Body of pancreas (tissue), 4 donors: ENCODE measurements at places on chromosomes 5 and 9.

- no peak for DNase-seq
These were observed 137.1 kb upstream of the TMEM161B start for GRCh38 chr5:88405783-88406182.

DNA sequence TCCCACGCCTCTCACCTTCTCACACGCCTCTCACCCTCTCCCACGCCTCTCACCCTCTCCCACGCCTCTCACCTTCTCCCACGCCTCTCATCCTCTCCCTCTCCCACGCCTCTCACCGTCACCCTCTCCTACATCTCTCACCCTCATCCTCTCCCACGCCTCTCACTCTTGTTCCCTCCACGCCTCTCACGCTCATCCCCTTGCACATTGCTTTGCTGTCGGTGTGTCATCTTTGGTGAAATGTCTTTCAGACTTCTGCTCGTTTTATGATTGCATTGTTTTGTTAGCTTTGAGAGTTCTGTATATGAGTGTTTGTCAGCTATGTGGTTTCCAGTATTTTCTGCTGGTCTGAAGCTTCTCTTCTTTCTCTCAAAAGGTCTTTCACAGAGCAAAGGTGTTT lies 102.7 kb downstream of the EHMT1 start:
- DNase-seq = no peak

GRCh38 chr5:173378727-173379126 lies 50.5 kb upstream of the STC2 start:
- no peak for DNase-seq

DNA sequence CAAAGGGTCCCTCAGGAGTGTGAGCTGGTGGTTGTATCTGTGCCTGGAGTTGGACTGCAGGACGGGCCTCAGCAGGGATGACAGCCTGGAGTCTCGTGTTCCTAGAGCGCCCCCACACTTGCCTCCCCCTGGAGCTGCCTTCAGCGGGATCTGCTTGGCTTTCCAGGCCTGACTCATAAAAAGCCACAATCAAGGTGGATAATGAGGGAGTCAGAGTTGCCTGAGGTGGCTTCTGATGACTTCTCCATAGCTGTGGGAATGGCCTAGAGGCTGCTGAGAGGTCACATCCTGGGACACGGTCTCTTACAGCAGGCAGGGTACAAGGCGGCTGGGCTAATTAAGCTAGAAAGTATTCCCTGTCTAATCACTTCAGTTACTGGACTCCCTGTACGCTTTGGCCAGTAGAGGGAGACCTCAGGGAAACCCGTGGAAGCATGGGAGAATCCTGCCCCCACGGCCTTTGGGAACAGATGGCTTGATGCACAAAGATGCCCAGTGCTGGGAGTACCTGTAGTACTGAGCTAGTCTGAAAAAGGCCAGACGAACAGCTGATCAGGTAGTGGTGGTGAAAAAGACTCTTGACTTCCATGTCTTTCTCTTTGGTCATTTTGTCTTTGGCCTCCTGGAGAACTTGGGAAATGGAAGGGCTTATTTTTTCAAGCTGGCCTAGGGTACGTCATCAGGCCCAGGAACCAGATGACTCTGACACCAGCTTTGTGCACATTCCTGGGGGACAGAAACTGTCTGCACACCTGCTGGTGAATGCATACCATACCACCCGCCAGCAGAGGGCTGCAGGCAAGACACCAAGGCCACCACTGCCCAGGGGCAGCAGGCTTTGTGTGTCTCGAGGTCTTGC lies 16.1 kb upstream of the FRRS1L start:
- DNase-seq = peak; percentile 79

- DNase-seq = no peak
These were observed 1.7 kb downstream of the DENND4C start for GRCh38 chr9:19231904-19232822.

GRCh38 chr5:763998-764781 lies 20.3 kb downstream of the ZDHHC11B start:
- no peak for DNase-seq

DNA sequence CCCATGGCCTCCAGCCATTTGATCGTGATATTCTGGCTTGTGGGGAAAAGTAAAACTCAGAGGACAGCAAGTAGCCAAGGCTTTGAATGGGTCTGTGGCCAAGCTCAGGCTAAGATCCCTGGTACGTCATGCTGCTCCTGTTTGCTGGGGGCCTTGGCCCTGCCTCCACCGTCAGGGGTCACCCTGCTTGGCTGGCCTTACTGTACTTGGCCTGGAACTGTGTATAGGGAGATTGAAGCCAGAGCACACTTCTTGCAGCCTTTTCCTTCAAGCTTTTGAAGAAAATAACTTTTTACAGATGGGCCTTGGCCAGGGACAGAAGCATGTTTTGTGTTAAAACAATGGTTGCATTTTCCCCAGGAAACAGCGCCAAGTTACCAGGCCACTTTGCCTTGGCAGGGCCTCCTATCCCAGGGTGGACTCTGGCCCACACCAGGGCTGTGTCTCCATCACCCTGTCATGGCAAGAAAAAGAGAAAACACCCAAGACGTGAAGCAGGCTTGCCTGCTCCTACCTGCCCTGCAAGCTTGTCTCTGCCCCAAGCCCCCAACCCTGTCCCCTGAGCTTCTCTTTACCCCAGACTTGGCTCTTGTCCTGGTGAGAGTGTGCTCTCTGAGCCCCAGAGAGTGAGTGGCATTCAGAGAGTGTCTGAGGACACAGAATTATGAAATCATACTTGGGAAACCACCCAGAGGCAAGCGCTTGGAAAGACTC lies 286.9 kb downstream of the GADD45G start:
- peak; percentile 31 for DNase-seq

- no peak for DNase-seq
These were observed 555.5 kb downstream of the MAT2B start for GRCh38 chr5:164060786-164061355.

DNA sequence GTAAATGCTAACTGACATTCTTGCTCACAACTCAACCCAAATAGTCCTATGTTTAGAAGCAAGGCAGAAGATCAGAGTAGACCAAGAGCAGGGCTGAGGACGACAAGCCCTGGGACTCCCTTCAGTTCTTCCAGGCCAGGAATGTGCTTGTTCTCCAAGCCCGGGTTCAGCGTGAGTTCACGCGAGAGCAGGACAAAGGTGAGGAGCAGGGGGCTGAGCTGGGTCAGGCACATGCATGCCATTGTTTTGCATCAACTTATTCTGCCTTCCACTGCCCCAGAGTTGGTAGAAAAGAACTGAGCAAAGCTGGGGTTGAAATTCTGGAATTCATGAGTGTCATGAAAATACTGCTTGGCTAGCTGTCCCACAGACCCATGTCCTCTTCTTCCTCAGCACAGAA lies 206.5 kb downstream of the PAX5 start:
- DNase-seq = no peak

DNA sequence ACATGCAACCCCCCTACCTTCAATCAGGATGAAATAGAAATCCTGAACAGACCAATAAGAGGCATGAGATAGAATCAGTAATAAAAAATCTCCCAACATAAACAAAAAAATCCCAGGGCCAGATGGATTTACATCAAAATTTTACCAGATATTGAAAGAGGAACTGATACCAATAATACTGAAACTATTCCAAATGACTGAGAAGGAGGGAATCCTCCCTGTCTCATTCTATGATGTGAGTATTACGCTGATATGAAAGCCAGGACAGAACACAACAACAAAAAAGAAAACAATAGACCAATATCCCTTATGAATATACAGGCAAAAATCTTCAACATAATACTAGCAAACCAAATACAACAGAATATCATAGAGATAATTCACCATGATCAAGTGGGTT lies 109.0 kb upstream of the SMC2 start:
- DNase-seq = no peak

GRCh38 chr5:88390096-88390441 lies 121.4 kb upstream of the TMEM161B start:
- no peak for DNase-seq

DNA sequence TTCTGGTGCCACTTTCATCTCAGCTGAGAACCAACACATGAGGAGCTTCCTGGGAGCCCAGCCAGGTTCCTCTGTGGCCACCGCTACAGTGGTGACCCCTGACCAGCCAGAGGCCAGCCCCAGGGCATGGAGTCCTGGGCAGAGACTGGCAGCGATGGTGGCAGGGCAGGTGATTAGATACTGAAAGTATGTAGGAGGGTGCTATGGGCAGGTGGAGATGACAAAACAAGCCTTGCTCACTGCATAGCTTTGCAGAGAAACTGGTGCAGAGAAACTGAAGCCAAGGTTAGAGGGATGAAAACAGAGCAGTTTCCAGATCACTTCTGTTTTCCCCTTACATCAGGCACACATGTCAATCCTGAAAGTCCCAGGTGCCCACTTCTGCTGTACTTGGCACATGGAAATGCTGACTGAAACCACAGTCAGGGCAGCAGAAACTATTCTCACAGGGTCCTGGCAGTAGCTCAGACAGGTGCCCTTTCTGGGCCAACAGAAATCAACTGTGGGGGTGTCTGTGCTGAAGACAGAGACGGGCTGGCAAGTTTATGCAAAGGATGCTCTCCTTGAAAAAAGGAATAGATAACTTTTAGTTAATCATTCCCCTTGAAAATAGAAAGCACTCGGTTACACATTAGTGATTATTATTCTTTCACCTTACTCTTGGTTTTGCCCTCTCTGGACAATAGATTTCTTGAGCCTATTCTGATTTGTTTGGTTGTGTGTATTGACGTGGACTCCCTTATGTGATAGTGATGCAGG lies 90.3 kb downstream of the ANKRD55 start:
- peak; percentile 49 for DNase-seq

- no peak for DNase-seq
These were observed 96.5 kb downstream of the GADD45G start for GRCh38 chr9:89701221-89701798.

DNA sequence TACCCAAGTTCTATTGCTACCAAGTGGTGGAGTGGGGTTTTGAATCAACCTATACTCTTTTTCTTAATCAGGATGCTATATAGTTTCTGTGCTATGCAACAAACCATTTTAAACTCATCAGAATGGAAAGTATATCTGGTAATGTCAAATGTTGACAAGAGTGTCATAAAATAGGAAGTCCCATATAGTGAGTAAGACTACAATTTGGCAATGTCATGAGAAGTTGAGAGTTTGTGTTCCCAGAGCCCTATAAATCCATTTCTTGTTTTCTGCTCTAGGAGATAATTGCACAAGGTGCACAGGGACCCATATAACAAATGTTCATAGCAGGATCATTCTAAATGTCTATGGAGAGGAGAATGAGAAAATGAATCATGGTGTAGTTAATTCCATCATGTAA lies 109.8 kb upstream of the TXNDC8 start:
- no peak for DNase-seq

- DNase-seq = no peak
These were observed 348.3 kb downstream of the ICE1 start for GRCh38 chr5:5770825-5771224.

- DNase-seq = no peak
These were observed 426.5 kb downstream of the CTNND2 start for GRCh38 chr5:11477786-11478185.

GRCh38 chr9:81896070-81896469 lies 32.2 kb upstream of the SPATA31D4 start:
- DNase-seq = no peak

DNA sequence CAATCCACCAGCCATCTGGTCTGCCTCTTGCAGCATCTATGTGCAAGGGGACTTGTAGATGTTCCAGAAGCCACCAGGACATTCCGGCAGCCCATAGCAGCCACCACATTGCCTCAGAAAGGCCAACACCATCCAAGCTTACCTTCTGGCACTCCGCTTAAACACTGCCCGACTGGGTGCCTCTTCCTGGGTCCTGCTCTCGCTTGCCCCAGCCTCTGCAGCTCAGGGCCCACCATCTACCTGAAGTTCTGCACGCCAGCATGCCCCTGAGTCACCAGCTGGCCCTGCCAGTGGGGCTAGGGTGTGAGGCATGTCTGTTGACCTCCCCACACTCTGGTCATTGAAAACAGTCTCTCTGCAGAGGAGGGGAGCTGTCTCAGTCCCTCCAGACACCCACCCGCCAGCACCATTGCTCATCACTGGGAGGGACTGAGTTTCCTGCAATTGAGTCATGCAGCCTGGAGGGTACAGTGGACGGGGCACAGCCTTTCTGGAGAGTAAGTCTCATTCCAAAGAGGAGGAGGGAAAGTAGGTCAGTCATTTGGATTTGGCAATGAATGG lies 16.9 kb upstream of the COL5A1 start:
- no peak for DNase-seq

GRCh38 chr9:36550135-36550534 lies 22.6 kb upstream of the MELK start:
- no peak for DNase-seq

DNA sequence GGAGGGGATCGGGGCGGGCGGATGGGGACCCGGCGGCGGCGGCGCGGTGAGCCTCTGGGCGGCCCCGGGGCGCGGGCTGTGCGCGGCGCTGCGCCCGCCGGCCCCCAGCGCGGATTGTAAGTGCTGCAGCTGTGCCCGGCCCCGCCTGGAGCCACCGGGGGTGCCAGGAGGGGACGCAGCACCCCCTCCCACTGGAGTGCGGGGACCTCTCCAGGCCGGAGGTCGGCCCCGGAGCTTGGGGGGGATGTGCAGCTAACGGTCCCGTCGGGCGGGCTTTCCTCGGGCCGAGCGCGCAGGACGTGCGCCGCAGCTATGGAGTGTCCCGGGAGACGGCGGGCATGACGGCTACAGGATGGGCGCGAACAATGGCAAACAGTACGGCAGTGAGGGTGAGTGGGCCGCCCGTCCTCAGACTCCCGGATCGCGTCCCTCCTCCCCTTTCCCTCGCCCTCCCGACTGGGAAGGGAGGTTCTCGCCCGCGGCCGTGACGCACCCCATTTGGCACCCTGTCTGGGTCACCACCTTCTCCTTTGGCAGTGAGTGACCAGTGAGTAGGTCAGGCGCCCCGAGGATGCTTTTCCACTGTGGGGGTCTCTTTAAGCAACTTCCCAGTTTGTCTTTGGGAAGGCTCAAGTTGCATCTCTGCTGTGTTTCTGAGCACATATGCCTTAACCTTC lies 483 bp downstream of the FBXL7 start:
- DNase-seq = peak; percentile 22

GRCh38 chr5:150167908-150168307 lies 1.3 kb downstream of the CDX1 start:
- no peak for DNase-seq

DNA sequence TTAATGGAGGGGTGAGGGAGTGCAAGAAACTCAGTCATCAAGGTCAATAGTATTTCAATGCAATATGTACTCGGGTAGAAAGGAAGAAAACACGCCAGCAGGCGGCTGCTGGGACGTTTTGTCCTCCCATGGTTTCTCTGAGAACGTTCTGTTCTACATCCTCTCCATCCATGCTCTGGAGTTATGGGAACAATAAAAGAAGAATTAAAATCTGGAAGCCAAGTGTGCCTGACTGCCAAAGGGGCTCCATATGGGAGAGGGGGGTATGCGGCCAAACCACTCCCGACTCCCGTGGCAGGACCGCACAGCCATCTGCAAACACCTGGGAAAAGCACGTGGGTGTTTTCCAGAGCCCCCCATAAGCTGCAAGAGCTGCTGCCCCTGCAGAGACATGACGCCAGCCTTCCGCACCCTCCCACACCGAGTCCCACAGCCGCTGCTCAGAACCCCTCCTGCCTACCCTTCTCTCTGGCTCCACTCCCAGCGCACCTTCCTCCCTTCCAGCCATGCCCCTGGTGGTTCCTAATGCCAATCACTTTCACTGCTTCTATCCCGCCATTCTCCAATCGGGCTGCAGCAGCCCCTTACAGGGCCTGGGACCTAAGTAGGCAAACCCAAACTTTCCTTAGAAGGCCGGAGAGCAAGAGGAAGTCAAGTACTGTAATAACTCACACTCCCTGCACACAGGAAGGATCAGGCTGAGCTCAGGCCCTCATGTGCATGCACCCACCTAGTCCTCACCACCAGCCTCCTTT lies 241.6 kb downstream of the SYK start:
- DNase-seq = no peak

- no peak for DNase-seq
These were observed 249.0 kb upstream of the ZNF608 start for GRCh38 chr5:124995421-124995820.

- no peak for DNase-seq
These were observed 23.7 kb upstream of the TNC start for GRCh38 chr9:115141612-115142011.
